Effector CD8-positive, alpha-beta T cell (primary cell): ENCODE measurements at places on chromosomes 11 and 22.

DNA sequence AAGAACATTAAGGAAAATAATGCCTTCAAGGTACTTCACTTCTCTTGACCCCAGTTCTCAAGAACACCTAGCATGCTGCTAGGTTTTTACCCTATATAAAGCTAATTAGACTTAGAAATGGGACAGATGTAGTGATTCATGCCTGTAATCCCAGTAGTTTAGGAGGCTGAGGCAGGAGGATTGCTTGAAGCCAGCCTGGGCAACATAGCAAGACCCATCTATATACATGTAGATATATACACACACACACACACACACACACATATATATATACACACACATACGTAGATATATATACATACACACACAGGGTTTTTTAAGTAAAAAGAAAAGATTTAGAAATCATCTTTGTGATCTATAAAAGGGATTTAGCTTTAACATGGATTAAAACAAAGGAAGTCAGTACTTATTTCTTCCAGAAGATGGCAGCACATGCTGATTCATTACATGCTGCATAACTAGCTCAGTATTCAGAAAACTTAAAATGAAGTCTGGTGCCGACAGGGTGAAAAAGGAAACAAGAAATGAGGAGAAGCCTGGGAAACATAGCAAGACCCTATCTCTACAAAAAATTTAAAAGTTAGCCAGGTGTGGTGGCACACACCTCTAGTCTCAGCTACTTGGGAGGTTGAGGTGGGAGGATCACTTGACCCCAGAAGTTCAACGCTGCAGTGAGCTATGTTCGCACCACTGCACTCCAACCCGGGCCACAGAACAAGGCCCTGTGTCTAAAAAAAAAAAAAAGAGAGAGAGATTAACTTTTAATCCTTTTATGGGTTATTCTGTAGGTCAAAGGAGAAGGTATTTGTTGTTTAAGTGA is 28.5 kb upstream of the RBX1 start:
- no peak for DNase-seq

DNA sequence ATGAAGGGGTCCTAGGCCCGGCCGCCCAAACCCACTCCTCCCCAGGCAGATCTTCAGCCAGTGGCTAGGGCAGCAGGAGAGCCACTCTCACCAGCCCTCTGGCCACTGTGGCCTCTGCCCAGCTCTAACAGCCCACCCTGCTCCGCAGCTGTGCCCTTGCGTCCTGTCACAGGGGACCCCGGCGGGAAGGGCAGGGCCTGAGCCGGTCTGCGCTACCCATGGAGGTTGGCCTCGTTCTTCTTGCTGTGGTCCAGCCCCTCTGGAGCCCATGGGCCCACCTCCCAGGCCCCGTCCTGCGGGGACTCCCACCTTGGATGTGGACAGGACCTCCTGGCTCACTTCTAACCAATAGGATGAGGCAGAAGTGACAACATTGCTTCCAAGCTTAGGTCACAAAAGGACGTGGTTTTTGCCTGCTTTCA is 38.3 kb upstream of the TH start:
- no peak for DNase-seq

DNA sequence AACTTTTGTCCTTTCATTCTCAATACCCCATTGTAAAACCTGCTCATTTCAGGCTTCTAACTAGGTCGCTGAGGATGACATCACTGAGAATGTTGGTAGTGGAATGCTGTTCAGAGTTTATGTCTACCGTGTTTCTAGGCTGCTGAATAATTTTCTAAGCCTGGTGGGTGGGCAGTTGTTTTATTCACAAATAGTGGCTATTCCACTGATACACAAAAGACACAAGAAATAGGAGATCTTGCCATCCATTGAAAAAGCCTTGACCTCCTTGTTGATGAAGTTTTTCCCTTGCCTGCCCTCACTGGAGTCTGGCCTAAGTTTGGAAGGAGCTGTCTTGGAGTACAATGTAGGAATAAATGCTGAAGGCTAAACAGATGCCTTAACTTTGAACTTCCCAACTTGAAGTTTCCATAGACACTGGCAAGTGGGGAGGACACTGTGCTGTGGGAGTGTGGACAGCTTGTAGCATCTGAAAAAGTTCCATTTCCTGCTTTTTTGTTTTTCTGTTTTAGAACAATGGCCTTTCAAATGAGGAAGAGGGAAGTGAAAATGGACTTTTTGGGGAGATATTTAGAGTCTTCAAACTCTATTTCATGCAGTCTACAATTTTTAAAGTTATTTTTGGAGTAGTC is 59.2 kb downstream of the TRIM44 start:
- no peak for DNase-seq

GRCh38 chr11:34600339-34601084 is 20.4 kb upstream of the EHF start:
- no peak for DNase-seq

- DNase-seq = no peak
These were observed 15.3 kb upstream of the POLA2 start for GRCh38 chr11:65246506-65246905.

DNA sequence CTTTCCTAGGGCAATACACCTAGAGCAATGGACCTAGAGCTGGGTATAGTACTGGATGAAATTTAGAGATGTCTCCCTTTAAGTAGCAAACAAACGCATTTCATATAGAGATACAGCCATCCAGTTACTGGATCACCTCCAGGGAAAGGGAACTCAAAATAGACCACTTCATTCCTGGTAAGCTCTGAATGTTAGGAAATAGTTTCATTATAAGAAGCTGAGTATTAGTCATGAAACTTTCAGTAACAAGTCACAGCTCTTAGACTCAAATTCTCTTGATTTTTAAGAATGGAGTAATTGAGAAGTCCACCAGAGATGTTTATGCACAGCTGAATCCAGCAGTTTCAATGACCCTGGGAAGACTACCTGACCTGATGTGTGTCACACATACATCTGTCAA is 221.9 kb downstream of the FAM76B start:
- DNase-seq = no peak
